ENCODE measurements at places on chromosomes 4 and X.

DNA sequence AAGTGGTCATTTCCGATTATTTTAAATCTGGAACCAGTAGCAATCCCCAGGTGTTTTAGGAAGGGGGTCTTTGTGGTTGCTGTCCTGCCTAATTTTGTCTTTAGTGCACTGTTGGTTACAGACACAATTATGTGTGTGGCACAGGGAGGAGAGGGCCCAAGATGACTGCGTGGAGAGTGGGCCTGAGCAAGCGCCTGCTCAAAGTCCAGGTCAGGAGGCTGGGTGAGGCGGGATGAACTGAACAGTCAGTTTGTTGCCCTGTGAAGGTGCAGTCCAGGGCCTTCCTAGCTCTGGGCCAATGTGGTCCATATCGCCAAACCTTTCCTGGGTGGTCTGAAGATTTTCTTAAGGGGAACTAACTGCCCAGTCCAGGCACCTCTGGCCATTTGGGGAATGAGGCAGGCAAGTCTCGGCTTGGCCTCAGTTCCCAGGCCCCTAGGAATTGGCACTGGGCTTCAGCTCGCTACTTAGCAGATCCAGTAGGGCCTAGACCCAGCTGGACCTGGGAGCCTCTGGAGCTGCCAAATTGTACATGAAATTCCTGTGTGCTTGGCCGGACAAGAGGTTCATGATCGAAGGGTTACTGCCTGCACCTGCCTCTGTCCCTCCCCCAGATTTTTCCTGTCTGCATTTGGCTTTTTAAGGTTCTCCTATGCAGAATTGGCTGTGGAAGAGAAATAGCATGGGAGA lies 47.6 kb downstream of the ANAPC4 start:
- no peak for DNase-seq

DNA sequence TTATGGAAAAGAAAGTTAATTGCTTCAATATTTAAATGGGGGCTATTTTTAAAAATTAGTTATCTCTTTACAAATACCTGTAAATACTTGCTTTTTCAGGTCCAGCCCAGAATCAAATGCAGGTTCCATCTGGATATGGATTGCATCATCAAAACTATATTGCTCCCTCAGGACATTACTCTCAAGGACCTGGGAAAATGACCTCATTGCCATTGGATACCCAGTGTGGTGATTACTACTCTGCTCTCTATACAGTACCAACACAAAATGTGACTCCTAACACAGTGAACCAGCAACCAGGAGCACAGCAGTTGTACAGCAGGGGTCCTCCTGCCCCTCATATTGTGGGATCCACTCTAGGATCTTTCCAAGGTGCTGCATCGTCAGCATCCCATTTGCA lies 29.2 kb downstream of the SEC24B start:
- DNase-seq: no peak

DNA sequence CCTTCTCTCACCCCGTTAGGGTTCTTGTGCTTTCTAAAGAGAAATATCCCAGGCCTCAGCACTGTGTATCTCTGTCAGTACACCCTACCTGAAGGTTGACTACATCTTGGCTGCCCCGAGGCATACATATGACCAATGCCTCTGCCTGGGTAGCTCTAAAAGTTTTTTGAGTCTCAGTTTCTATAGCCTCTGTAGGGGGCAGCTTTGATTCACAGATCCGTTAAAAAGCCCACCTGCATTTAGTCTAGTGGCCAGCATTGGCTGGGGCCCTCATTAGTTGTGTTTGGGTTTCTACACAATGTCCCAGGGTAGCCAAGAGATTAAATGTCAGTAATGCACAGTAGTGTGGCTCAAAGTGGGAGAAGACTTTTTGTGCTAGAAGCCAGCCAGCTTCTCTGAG lies 151.1 kb downstream of the CFAP299 start:
- no peak for DNase-seq

GRCh38 chrX:38452603-38453002 lies 100.2 kb downstream of the OTC start:
- no peak for DNase-seq

GRCh38 chrX:82230013-82230412 lies 1028.1 kb downstream of the SH3BGRL start:
- no peak for DNase-seq

GRCh38 chr4:154642373-154643009 lies 30.0 kb upstream of the FGG start:
- no peak for DNase-seq

- DNase-seq: no peak
Observed at GRCh38 chrX:130468395-130468923, 66.7 kb downstream of the RBMX2 start.

- DNase-seq: no peak
Observed at GRCh38 chr4:145181091-145181501, 707 bp upstream of the OTUD4 start.

DNA sequence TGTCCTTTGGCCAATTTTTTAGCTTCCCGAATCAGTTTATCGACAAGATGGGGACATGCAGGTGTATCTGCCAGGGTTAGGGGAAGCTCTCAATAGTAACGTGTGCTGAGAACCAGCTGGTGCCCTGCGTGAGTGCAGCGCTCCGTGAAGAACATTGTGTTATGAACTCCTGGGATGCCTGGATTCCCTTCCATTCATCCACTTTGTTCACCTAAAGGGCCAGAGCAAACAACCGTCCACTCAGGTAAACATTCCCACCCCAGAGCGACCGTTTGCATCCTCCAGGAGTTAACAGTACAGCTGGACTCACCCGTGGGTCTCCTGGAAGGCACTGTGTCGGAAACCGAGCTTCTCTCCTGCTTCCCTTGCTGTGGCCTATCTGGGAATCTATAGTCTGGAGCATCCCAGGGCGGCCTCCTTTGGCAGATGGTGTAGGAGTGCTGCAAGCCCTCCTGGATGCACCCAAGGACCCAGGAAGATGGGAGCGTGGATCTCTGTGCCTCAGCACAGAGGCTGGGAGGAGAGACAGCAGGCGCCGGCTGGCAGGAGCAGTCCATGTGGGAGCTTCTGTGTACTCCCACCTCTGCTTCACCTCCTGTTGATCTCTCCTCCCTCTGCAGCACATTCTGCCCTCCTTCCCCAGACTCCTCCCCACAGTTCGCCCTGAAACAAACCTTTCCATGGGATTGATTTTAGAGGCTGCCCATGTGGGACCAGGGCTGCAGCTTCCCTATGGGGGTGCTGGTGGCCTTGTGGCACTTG lies 62.7 kb downstream of the SHROOM2 start:
- no peak for DNase-seq

DNA sequence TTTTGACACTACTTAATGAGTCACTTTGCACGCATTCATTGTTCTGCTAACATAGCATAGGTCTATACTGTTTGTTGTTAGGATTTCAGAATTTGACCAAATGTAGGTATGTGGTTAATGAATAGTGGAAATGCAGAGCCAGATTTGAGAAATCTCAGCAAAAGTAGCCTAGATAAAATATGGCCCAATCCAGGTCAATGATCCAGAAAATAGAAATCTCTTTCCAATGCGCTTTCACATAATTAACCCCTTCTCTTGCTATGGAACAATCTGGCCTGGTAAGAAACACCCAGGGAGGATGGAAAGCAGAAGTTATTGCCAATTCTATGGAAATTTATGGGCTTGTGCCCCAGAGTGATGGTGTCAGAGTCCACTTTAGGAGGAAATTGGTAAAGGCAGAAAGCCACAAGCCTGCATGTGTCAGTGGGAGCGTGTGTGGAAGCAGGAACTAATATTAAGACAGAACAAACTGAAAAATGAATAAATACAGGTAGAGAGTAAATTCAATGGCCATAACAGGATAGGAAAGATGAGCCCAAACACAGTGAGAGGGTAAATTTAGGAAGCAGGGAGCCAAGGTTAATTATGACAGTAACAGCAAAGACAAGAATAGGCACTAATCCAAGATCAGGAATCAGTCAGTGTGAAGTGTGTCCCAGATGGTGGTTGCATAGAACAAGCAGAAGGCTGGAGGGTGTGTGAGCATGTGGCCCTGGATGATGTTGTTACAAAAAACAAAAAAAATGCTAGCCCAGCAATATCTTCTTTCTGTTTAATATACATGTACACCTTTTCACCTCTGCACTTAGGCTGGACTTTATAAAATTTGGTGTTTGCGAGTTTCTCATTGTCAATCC lies 102.9 kb downstream of the SYTL5 start:
- DNase-seq: no peak

- DNase-seq: no peak
Observed at GRCh38 chr4:25811374-25811690, 51.5 kb downstream of the SEL1L3 start.

GRCh38 chr4:38075370-38076152 lies 115.4 kb downstream of the PTTG2 start:
- DNase-seq: peak; percentile 99

GRCh38 chrX:10221651-10222050 lies 64.9 kb downstream of the CLCN4 start:
- DNase-seq: no peak

- no peak for DNase-seq
Observed at GRCh38 chr4:58566260-58566659, 1456.1 kb upstream of the IGFBP7 start.

DNA sequence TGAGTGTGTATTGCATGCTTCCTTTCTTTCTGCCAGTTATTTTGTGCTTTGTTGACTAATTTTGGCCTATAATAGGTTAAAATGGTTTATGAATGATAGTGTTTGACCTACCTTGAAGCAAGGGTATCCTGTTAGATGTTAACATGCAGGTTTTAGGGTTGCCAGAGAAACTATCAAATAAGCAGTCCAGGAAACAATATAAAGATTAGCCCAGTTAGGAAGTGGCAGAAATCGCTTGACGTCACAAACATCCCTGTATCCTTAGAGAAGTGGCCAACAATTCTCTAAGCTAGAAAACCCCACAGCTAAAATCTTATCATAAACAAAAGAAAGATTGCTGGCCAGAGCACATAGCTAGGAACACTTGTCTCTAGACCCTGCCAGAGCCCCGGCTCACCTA lies 3.8 kb downstream of the NAP1L5 start:
- no peak for DNase-seq

- no peak for DNase-seq
Observed at GRCh38 chrX:8730812-8731558, 952 bp downstream of the ANOS1 start.

DNA sequence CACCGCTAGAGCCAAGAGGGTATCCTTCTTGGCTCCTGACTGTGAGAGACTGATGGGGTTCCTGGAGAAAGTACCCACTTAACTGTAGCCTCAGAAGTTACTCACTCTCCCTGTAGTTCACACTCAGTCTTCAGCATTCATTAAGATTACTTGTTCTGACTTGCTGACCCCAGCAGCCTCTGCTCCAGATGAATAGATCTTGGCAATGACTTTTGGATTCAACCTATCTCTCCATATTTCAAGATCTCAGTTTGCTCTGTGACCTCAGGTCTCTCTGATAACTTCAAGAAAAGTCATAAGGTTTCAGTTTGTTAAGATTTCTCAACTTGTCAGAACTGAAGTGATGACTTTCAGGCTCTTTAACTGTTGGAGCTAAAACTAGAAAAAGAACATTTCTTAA lies 825.6 kb downstream of the PCDH7 start:
- DNase-seq: no peak

DNA sequence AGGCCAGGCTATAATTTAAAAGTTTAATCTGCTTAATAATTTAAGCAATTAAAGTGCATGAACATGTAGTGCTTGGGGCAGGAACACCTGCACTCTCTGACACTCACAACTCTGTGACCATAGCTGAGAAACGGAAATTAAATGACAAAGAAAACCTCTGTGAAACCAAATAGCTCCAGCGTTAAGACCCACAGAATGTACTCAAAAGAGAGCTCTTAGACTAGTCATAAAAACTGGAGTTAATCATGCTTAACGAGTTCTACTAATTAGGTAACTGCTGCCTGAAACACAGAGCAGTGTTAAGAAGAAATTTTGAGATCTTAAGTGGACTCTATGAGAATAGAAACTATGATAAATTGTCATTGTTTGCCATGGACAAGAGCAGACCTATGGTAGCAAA lies 174.4 kb upstream of the SPIN4 start:
- DNase-seq: no peak

DNA sequence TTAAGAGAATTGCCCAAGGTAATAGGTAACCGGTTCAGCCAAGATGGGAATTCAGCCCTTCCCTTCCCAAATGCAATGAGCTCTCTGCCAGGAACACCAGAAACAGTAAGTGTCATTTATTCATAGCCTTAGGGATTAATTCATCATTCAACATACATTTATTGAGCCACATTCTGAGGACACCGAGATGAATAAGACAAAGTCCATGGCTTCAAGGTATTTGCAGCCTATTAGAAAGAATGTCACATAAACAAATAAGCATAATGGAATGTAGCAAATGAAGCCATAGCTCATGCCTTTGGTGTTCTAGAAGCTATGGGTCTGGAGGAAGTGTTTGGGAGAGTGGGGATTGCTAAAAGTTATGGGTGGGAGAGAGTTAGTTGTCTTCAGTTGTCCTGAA lies 6.3 kb upstream of the TAB3 start:
- no peak for DNase-seq

DNA sequence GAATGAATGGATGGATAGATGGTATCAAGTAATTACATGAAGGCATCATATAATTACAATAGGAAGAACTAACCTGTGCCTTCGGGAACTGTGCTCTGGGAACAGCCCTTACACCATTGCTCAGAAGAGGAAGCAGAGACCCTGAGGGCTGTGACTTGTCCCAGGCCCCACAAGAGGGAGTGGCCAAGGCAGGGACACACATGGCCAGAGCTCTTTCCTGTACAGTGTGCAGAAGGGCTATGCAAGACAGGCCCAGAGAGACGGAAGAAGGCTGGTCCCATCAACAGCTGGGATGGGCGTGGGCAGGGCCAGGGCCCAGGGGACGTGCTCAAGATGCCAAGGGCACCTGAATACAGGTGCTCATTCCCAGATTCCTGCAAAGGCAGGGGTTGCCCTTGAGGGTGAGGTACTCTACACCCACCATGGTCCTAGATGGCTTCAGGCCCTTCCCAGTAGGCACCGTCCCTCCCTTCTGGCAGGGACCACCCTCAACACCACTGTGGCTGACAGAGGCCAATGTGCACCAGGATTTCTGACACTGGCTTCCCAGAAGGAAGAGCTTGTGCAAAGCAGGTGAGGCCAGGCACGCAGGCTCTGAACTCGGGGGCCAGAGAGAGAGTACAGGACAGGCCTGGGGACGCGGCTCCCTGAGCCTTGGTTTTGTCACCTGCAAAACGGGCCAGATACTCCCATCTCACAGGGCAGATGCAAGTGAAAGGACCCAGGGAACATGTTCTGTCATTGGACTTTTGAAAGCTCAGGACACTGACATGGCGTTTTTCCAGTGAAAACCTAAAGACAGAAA lies 1.7 kb downstream of the EVC2 start:
- no peak for DNase-seq

Data from inflammatory macrophage treated with lipopolysaccharide for 4 hours (primary cell).